ENCODE measurements at places on chromosomes 5 and 9.

DNA sequence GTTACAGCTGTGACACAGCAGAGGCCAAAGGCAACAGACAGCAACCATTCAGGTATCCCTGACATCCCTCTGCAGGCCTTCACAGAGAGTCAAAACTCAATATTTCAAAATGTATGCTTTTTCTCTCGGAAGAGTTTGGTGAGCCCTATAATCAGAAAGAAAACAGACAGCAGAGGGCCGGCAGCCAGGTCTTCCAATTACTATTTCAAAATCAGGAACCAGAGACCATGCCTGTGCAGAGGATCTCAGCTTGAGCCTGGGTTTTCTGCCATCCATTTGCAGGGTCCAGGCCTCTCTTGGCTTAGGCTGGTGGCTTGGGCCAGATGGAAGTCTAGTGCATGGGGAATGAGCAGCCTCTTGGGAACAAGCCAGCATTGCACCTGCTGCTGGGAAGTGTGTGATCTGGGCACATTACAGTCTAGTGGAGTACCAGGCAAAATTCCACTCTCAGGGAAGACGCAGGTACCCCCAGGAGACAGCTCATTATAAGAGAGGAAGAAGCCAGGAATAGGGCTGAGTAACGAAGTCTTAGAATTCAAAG is 231.3 kb downstream of the ENC1 start:
- no peak for DNase-seq

DNA sequence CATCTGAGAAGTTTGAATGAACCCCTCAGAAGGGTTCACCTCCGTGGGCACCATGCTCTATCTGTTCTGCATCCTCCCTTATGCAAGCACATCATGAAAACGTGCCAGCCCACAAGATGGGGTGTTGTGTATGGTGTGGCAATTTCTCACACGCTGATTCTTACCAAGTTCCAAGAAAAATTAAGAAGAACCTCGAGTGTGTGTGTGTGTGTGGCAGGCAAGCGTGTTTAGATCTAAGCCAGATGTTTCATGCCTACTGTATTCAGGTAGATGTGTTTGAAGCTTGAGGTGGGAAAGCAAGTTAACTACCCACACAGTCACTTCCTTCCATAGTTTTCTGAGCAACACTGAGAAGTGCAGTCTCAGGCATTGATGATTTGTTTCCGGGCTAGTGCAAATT is 77.7 kb upstream of the GNA14 start:
- DNase-seq = peak; percentile 50

GRCh38 chr5:115962565-115963402 is 509 bp downstream of the LVRN start:
- DNase-seq = peak; percentile 2

- DNase-seq = no peak
Measured at GRCh38 chr5:150489360-150490295, 18.3 kb upstream of the NDST1 start.

DNA sequence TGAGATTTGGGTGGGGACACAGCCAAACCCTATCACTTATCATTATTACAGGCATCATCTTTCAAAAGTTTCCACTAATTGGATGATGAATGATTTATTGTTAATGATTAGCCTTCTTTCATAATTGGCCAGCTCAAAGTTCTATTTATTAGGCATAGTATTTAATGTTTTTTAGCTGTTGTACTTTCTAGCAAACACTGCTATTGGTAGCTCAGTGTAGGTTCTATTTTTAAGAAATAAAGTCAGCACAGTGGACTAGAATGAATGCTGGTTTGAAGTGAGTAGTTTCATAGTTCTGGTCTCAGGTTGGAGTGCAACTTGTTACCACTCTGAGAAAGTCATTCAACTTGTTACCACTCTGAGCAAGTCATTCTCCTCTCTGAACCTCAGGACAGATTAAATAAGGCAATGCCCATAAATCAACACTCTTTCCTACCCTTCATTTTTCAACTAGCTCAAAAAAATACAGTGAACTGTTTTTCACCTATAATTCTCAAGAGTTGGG is 46.9 kb downstream of the JAKMIP2 start:
- DNase-seq = no peak

GRCh38 chr5:156669416-156669815 is 180.7 kb upstream of the PPP1R2B start:
- DNase-seq = no peak

DNA sequence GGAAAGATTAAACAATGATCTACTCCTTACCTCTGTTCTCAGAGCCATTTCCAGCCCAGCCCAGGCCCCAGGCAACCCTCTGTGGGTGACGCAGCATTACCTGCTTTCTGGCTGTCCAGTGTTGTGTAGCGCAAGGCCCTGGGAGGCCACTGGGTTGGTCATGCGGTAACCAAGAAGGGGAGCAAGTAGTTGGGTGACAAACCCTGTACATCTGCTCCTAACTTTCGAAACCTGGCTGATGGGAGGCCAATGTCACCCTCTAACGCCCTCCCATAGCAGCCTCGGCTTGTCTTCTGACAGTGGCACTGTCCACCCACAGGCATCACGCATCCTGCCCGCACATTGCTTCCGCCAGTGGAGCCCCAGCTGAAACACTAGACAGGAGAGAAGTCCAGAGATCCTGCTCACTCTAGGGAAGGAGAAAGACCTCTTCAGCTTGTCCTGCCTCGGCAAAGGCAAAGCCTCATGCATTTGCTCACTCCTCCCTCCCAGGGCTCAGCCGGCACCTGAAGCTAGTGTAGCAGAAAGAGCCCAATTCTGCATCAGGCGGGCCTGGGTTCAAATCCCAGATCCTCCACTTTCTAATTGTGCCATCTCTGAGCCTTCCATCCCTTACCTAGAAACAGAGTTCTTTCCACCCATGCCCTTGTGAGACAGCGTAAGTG is 94.6 kb downstream of the ADAMTS2 start:
- DNase-seq = no peak

GRCh38 chr5:9059920-9060691 is 485.8 kb downstream of the SEMA5A start:
- no peak for DNase-seq

- no peak for DNase-seq
Measured at GRCh38 chr9:82454509-82455190, 466.1 kb downstream of the SPATA31D1 start.

GRCh38 chr5:159510282-159510681 is 180.0 kb upstream of the IL12B start:
- DNase-seq = no peak

- DNase-seq = no peak
Measured at GRCh38 chr5:89313044-89313443, 430.1 kb upstream of the MEF2C start.

DNA sequence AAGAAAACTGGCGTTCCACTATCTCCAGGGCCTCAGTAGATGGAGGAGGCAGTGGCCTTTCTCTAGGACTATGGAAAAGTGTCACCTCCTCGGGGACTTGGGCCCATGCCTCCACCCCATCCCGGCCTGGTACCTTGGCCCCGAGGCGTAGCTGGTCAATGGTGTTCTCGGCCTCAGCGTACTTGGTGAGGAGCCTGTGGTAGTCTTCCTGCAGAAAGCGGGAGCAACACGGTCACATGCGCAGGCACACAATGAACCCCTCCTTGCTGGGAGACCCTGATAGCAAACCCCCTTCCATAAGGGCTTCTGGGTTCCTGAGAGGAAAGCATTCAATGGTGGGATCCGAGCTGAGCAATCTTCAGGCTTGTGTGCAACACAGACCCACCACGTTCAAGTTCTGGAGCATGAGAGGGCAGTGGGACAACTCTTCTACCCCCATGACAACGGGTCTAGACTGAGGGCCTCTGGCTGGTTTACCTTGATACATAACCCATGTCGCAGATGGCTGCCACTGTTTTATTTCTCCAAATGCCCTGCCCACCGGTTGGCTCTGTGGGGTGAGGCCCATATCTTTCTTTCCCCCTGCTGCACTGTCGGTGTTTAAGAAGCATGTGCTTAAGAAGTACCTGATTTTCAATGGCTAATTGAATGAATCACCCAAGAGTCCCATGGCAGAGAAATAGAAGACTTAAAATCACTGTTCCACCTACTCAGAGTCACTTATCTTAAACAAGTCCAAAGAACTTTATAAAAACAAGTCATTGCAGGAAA is 13.6 kb downstream of the AKNA start:
- peak; percentile 36 for DNase-seq

DNA sequence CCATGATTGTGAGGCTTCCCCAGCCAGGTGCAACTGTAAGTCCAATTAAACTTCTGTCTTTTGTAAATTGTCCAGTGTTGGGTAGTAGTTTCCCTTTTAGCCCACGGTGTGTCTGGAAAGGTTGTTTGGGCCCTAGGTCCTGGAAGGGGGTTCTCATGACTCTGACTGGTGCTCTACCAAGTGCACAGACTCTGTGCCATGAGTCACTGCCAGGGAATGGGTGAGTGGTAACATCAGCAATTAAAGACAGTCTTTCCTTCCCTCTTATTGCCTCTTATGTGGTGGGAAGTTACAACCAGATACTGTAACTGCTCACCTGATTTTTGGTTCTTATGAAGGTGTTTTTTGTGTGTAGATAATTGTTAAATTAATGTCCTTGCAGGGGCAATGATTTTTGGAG is 141.2 kb downstream of the PRDM9 start:
- no peak for DNase-seq

- DNase-seq = no peak
Measured at GRCh38 chr9:89006996-89007967, 16.0 kb downstream of the S1PR3 start.

DNA sequence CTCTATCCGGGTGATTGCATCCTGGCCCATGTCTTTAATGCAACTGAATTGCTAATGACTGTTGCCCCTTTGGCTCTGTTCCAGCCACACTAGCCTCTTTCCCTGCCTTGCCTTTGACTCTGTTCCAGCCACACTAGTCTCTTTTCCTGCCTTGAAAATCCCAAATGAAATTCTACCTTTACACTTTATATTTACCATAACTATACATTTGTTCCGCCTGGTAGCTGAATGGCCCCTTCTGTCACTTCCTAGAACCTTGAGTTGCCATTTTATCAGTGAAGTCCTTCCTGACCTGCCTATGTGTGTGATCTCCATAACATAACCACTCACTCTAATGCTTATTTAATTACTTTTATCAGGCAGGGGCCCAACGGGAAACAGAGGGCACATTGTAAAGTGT is 1120.4 kb upstream of the WWC1 start:
- DNase-seq = no peak

GRCh38 chr5:43005031-43005430 is 35.1 kb downstream of the ANXA2R start:
- DNase-seq = no peak

GRCh38 chr9:90052366-90052765 is 447.6 kb downstream of the GADD45G start:
- DNase-seq = no peak

GRCh38 chr5:9927106-9927505 is 297.0 kb upstream of the TAS2R1 start:
- DNase-seq = no peak

DNA sequence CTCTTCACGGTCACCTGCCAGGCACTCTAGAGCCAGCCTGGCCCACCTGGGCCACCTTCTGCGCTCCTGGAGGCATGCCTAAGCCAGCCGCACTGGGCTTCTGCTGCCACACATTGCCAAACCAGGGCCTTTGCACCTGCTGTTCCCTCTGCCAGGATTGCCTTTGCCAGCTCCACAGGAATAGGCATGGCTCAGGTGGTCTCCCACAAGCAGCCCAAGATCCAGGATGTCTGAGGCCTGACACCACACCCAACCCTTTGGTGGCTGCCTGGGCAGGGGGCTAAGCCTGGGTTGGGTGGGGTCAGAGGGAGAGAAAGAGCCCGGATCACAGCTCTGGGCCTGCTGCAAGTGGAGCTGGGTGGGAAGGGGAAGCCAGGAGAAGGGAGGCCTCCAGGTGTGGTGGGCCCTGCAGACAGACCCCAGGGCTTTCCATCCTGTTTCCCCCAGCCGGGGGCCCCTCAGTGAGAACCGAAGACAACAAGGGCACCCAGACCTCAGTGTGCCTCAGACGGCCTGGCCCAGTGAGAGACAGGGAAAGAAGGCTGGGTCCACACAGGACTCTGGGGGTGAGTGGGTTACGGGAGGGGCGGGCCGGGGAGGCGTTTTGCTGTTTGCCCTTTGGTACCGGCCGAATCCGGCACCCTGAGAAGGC is 672 bp upstream of the SUSD3 start:
- no peak for DNase-seq

DNA sequence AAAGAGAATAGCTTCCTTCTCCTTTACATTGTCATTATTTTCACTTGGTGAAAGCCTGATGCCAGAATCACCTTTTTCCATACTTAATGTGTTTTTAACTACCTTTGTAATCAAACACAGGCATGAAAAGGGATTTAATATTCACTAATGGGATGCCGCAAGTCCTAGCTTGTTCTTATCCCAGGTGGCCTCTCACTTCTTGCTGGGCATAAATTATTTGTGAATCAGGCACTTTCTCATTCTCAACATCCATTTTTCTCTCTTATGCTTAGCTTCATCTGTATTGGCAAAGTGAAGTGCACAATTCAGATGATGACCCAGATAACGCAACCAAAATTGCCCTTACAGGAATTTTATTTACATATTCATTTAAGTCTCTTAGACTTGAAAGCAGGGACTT is 10.9 kb downstream of the ACTL7B start:
- no peak for DNase-seq

GRCh38 chr5:179224741-179225140 is 120.5 kb downstream of the ADAMTS2 start:
- no peak for DNase-seq

- no peak for DNase-seq
Measured at GRCh38 chr9:27426511-27427271, 97.4 kb upstream of the IFNK start.

GRCh38 chr9:7169717-7170389 is 412.1 kb downstream of the KDM4C start:
- DNase-seq = no peak

DNA sequence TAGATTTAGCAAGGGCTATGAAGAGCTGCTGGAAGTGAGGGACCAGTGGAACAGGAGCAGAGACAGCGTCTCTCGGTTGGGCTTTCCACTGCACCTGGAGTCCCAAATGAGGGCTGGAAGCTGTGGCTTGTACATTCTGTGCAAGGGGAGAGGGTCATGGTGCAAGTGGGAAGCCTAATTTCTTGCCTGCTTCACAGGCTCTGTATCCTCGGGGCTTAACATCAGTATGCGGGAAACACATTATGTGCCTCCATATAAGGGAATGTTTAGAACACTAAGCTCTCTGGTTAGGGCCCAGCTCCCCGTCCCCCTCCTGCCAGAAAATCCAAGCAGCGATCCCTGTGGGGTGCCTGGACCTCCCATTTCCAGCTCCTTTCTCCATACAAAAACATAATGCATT is 89.0 kb upstream of the NIPAL4 start:
- DNase-seq = no peak

DNA sequence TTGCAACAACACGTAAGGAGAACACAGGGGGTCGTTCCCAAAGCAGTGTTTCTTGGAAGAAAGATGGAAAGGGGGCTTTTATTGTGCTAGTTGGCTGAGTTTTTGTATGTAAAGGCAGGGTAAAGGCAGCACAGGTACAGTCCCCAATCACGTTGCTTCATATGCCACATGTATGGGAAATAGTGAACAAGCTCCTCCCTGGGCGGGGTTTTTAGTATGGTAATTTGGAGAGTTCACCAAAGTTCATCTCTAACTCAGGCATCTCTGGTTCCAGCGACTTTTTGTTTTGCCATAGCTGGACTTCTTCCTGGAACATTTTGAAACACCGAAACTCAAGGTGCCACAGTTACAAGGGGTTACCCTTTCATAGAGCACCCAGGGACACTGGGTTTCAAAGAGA is 133.9 kb downstream of the CAAP1 start:
- no peak for DNase-seq
